Caki2 (cell line): ENCODE measurements at places on chromosomes 2 and 18.
A peak's percentile ranks its signal among the peaks of the same experiment; 100 is the strongest.

GRCh38 chr2:184302506-184302905 lies 295.8 kb upstream of the ZNF804A start:
- DNase-seq: no peak

DNA sequence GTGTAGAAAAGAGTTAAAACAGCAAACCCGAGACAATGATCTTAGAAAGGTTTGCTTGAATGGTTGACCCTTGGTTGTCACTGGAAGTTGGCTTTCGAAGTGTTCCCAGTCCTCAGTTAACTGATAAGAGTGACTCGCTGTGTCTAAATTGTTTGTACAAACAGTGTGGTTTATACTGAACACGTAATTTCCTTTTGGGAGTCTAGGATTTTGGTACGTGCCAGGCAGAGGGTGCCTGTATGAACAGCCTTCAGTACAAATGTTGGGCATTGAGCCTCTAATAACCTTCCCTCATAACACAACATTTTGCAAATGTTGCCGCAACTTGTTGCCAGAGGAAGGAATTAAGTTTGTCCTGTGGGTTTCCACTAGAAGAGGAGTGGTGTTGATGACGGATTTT lies 95.8 kb upstream of the DPP10 start:
- no peak for DNase-seq

DNA sequence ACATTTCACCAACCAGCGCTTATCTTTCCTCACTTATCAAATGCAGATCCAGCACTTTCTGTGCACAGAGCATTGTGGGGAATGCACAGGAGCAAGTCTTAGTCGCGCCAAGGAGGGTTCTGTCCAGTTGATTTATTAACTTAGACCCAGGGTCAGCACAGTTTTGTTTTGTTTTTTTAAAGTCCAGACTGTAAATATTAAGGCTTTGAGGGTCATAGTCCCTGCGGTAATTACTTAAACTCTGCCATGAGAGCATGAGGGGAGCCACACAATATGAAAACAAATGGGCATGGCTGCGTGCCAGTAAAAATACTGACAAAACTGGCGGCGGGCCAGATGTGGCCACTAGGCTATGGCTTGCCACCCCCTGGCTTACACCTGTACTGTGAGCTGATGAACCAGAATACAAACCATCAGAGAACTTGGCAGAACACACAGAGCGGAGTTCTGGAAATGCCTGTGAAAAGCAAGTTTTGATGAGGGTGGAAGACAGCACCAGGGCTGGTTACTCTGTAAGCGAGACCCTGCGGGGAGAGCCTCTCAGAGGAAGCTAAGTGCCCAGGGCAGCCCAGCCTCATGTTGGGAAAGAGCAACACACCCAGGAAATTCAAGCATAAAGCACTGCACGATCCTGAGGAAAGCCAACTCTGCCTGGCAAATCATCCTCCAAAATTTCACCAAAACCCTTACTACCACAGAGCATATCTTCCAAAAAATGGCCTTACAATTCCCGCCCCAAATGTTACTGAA lies 43.6 kb downstream of the L3MBTL4 start:
- peak; percentile 93 for DNase-seq

DNA sequence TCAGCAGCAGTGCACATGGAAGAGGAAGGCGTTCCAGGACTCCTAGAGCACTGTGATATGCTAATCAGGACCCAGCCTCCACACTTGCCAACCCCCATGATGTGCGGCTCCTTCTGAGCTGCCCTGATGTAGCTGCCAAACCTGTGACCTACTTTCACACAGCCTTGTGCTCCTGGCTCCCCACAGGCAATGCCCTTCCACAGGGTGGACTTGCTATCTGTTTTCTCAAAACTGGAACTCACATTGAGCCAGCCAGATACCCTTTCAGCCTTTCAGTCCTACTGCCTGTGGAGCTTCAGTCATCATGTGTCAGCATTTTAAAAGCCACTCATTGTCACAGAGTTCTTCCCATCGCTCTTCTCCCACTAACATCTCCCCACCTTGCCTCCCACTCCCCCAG lies 181.6 kb downstream of the AFF3 start:
- DNase-seq: peak; percentile 29

GRCh38 chr2:201532686-201533304 lies 81.3 kb downstream of the STRADB start:
- DNase-seq: no peak

DNA sequence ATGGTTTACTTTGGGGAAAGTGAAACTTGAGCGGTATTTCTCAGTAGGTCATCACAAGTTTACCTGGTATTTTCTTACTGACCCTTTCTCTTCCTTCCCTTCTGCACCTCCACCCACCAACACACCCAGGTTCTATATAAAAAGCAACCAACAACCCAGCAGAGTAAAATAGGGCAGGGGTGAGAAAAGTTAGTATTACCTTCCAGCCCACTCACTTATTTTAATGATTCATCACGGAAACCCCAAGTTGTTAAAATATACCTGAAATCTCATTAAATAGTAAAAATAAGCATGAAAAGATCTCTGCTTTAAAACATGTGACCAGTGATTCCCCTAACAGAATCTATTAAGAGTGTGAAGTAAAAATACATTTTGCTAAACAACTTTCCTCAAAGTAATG lies 306.1 kb downstream of the ZEB2 start:
- no peak for DNase-seq

DNA sequence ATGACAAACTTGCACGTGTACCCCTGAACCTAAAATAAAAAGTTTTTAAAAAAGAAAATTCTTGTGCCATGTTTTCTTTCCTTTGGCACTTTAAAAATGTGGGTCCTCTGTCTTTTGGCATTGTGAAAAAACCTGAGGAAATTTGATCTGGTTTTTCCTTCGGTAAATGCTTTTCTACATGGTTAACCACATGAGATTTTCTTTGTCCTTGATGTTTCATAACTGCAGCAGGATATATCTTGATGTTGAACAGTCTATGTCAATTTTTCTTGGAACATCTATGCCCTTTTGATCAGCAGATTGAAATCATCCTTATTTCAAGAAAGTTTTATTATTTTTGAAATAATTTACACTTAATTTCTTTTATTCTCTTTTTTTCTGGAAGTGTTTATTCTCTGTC lies 109.1 kb downstream of the TMEM17 start:
- no peak for DNase-seq

DNA sequence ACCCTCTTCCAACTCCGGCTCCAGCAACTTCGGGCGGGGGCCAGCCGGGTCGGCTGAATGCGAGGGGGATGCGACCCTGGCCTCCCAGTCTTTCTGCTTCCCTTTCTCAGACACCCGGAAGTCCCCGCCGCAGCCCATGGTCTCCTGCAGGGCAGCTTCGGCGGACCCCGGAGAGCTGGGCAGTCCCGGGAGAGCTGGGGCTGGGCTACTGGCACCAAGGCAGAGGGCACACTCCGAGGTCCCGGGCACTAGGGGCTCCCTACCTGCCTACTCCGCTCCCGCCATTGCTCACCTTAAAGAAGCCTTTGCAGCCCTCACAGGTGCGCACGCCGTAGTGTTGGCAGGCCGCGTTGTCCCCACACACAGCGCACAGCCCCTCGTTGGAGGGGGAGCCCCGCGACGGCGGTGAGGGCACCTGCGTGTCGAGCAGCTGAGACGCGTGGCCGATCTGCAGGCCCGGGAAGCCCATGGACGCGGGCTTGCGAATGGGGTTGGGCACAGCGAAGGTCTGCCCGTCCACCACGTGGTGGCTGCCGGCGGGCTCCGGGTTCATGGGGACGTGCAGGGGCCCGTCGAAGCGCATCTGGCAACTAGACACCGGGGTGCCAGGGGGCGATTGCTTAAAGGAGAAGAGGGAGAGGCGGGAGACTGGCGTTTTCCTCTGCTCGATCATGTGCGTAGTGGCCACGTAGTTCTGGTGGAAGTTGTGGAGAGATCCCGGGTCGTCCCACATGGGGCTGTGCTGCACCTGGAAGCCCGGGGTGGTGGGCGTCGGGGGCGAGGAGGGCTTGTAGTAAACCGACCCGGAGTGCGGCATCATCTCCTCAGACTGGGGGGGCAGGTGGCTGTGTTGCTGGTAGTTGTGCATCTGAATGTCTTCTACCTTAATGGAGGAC lies 3.2 kb downstream of the NR4A2 start:
- DNase-seq: no peak

DNA sequence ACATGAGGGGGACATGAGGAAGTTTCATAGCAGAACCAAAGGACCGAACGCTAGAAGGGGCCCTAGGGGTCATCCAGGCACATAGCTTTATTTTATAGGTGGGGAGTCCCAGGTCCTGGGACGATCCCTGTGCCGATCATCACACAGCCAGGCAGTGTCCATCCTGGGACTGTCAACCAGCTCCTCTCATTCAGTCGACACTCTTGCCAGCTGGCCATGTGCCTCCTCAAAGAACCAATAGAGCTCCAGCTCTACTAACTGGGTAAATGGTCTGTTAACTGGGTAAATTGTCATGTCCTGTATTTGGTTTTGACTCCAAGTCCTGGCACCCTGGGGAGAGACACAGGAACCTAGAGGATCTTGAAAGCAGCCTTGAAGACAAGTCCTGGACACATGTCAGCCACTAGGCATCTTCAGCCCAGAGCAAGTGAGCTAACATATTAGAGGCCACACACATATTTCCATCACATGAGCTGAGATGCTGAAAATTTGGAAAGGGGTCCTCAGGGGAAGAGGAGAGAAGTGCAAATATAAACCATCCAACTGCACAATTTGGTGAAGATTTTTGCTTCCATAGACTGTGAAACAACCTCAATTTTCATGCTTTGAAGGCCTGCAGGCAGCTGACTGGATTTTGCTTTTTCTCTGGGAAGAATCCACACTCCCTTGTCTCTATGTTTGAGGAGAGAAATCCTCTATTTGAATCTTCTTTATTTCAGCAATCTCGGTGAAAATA lies 361.1 kb upstream of the SLC14A2 start:
- no peak for DNase-seq

- no peak for DNase-seq
These were observed 131.3 kb downstream of the COMMD1 start for GRCh38 chr2:62036761-62037250.
